ENCODE measurements at places on chromosomes 3 and 15.
A peak's percentile ranks its signal among the peaks of the same experiment; 100 is the strongest.

GRCh38 chr3:194492001-194492400, 5.2 kb upstream of the ATP13A3 start:
- DNase-seq: no peak

DNA sequence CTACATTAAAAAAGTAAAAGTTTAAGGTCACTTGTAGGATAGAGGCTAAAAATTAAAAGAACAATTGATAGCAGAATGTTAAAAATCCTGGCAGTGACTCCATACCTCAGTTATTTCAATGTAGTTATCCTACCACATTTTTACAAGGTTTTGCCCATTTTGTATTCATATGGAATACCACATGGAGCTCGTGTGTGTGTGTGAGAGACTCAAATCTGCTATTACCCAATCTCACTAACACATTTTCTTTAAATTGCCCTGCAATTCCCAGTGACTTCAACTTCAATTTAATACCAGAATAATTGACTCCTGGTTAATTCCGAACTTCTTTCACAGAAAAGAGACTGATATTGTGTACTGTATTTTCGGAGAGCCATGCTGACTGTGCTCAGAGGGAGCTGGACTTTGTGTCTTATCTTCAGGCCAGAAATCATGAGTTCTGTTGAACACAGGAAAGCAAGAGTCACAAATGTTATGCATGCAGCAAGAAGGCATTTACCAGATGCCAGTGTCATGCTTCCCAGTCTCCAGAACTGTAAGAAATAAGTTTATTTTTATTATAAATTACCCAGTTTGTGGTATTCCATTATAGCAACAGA, 529.0 kb upstream of the NECTIN3 start:
- DNase-seq: no peak

DNA sequence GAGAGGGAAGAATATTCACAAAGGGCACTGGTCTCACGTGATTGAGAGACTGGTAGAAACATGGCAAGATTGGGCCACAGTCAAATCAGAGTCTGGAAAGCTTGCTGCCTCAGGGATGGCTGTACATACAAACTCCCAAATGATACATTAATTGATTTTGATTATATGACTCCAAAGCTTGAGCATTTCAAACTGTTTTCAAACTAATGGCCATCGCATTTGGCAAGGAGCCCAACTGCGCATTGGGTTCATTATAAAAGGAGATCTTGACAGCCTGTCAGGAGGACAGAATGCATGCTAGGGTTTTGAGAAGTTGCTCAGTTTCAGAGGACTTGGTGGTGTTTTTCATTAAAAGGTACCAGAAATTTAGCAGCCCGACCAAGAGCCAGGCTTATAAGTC, 117.7 kb downstream of the PTPRG start:
- no peak for DNase-seq

GRCh38 chr3:109369510-109369909, 32.2 kb upstream of the DPPA4 start:
- no peak for DNase-seq

DNA sequence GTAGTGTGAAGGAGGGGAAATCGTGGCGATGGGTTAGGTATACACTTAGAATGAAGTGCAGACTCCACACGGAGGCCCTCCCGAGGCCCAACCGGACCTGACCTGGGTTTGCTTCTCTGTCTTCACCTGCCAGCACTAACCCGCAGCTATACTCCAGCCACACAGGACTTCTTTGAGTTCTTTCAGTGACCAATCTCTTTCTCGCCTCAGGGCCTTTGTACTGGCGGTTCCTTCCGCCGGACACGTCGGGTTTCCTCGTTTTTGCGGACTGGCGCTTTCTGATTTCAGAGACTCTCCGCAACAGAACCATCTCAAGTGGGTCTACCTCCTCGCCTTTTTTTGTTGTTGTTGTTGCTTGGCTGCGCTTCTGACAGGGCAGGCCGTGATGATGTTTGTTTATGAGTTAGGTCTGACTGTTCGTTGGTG, at the start of gene NEIL1:
TSS of gene NEIL1 (plus strand) at position 244 of the 426 bp plus-strand sequence. CDS start 1,867 bp downstream, outside the sequence.
- DNase-seq: no peak

DNA sequence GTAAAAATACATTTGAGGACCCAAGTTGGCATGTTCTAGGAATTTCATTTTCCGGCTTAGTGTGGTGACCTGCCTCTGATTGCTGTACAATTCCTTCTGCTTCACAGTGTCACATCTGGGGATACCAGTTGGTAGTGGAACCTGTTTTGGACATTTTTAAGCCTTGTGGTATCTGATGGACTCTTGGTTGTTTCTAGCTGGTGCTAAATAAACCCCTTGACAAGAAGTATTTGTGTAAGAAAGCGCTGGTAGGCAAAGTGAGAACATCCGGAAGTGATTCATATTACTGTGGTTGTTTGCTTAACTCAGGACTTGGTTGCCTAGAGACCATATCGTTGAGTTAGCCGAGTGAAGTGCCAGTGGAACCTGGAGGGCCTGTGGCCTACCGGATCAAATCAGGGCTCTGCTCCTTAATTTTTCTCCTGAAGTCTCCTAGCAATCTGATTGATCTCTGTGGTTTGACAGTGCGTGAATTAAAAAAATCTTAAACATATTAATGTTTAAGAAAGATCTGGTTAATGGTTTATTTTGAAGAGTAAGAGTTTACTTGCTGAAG, 12.8 kb downstream of the IQGAP1 start:
- peak; percentile 91 for DNase-seq

DNA sequence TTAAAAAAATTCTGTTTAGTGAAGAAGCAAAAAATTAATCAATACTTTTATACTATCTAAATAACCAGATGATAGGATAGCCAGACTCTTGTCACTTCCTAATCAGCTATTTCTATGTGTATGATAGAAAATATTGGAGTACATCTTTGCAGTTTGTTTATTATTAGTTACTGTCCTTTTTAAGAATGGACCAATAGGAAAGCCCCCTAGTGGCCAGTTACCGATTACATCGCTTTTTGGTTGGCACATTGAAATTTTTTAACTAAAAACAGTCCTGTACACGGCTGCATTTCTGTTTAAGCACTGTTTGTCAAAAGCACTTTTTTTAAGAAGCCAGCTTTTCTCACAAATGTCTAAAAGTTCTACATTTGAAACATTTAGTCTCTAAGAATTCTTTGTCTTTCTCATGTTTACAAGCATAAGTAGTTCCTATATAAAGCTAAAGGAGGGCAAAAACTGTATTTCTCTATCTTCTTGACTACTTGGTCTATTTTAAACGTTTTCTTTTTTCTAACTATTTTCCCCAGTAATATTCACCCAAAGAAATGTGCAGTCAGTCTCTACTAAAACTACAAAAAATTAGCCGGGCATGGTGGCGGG, 253.2 kb upstream of the LRTM1 start:
- no peak for DNase-seq

DNA sequence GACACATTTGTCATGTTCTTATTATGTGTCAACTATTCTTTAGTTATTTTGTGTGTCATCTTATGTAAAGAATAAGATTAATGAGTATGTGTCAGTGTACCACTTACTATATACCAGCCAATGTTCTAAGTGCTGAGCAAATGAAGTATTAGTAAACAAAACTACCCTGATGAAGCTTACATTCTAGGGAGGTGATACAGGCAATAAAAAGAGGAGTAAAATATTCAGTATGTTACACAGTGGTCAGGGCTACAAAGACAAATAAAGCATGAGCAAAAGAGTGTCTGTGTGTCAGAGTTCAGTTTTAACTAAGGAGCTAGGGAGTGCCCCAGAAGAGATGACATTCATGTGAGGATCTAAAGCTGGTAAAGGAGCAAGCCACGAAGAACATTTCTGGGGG, 79.1 kb downstream of the TRPC1 start:
- DNase-seq: no peak

GRCh38 chr3:161957467-161957866, 460.9 kb downstream of the OTOL1 start:
- DNase-seq: no peak

GRCh38 chr15:39270221-39270855, 310.5 kb upstream of the THBS1 start:
- no peak for DNase-seq

DNA sequence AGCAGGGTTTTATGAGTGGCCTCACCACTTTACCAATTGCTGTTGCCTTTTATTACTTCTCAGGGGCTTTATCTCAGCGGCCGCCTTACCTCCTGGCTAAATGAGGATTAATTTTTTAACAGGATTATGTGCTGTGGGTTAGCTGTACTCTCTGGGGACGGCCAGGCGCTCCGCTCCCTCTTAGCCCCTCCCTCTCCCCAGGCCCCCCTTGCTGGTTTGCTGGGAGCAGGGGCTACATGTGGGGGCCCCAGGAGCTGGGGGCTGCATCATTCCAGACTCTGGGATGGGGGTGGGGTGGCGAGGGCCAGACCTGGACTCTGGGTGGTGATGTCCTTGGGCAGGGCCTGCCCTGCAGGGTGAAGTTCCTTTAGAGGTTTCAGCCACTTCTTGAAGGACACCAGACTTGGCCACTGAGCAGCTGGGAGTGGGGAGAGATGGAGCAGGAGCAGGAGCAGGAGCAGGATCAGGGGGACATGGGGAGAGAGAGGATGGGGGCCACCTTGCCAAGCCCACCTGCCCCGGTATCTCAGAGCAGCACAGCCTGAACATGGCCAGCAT, 196.1 kb downstream of the GOLGA6L6 start:
- DNase-seq: no peak

- DNase-seq: no peak
Measured at GRCh38 chr3:147359177-147360050, 46.9 kb downstream of the ZIC4 start.

GRCh38 chr15:90008607-90009006, 7.5 kb downstream of the ZNF710 start:
- DNase-seq: no peak

- DNase-seq: no peak
Measured at GRCh38 chr15:84819291-84819768, 2.2 kb downstream of the ALPK3 start.

DNA sequence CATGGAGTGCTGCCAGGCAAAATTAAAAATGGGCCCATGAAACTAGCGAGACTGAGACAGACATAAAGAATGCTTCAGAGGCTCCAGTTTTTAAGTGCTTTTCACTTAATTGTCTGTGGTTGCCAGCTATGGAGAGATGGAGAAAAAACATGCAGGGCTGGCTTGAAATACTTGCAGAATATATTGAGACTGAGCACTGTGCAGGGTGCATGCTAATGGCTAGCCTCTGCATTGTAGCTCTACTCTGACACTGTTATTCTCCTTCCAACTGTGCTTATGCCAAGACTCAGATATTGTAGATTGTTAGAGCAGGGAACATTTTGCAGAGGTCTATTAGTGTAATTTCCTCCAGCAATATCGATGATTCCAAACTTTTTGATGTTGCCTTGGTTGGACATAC, 735.0 kb downstream of the PDCD6IP start:
- DNase-seq: no peak

- no peak for DNase-seq
Measured at GRCh38 chr3:71868876-71869275, 83.9 kb upstream of the PROK2 start.
